ENCODE measurements at places on chromosomes 16 and 17.
A peak's percentile ranks its signal among the peaks of the same experiment; 100 is the strongest.

GRCh38 chr17:15112846-15113617 is 152.1 kb downstream of the PMP22 start:
- no peak for DNase-seq

GRCh38 chr17:12631076-12631475 is 34.6 kb upstream of the MYOCD start:
- DNase-seq: no peak

- no peak for DNase-seq
Measured at GRCh38 chr17:40431231-40431602, 12.0 kb upstream of the IGFBP4 start.

DNA sequence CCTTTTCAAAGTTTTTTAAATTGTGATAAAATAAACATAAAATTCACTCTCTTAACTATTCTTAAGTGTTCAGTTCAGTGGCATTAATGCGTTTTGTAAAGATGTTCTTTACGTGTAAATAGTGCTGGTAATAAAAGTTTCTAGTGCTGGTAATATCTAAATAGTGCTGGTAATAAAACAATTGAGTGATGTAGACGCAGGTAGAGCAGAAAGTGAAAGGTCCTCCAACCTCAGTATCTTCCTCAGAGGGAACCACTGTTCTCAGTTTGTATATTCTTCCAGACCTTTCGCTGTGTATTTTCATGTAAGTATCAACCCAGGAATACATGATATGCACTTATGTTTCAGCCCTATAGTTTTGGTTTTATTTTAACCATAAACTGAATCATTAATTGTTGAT is 53.1 kb downstream of the CLEC16A start:
- no peak for DNase-seq

- DNase-seq: no peak
Measured at GRCh38 chr16:27695161-27695560, 145.2 kb downstream of the KATNIP start.

GRCh38 chr17:79702034-79702433 is 28.7 kb upstream of the ENPP7 start:
- no peak for DNase-seq

DNA sequence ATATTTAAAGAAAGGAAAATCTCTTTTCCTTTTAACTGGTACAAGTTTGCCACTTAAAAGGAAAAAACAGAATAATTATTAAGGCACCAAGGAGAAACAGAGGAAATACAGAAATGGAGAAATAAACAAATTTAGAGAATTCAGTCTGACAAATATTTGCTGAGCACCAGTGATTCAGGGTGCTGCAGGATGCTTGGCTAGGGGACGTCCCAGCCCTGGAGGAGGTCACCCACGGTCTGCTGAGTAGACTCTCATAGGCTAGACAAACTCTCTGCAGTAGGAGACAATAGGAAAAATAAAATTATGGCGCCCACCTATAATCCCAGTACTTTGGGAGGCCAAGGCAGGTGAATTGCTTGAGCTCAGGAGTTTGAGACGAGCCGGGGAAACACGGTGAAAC is 15.9 kb downstream of the C1QTNF1 start:
- DNase-seq: no peak

DNA sequence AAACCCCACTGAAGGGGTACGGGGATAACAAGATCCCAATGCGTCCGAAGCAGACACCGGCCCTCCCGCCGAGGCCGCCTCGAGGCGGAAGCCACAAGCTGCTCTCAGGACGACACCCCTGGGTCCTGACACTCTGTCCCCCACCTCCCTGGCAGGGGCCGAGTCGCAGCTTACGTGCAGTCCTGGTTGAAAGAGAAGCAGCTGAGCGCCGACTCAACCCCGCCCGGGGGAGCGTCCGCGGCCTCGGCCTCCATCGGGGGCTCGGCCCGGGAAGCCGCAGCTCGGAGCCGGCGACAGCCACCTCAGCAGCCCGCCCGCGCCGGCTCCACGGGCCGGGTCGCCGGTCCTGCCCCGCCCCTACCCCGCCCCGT is at the start of gene WIPI1:
TSS of gene WIPI1 (minus strand) at position 329 of the 371 bp plus-strand sequence. CDS start at position 254, 75 bp downstream.
- DNase-seq: no peak

GRCh38 chr17:82684228-82684841 is 14.2 kb downstream of the RAB40B start:
- DNase-seq: no peak

GRCh38 chr16:4608704-4608980 is 6.0 kb downstream of the UBALD1 start:
- DNase-seq: no peak

DNA sequence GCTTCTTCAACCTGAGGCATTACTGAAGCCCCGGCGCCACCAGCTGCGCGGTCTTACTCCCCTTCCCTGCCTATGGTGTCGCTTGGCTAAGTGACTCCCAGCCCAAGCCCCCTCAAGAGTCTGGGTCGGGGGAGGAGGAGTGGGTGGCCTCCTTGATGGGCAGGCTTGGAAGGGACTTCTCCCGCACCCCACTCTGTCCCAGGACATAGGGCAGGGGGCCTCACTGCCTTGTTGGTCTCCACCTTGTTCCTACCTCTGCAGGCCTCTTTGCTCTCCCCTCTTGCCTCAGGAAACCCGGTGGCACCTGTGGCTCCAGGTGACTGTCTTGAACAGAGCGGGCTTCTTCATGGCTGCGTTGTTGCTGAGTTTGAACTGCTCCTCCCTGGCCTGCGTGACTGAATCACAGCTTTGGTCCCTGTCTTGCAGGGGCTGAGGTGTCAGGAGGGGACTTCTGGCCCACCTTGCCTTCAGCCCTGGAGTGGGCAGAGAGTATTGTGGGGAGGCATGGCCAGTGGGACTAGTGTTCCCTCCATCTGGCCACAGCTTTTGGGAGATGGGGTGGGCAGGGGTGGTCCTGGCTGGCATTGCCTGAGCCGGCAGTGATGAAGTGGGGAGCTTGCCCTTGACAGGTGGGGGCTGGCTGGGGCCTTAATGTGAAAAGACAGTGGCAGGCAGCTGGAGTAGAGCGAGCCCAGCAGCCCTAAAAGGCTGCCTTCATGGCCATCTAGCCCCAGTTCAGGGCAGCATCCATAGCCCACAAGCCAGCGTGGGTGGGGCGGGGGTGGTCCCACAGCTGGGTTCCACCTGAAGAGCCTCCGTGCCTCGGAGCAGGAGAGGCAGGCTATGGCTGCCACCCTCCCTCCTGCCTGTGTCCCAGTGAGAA is 7.3 kb downstream of the CBX2 start:
- DNase-seq: no peak

GRCh38 chr17:73770115-73770848 is 126.0 kb upstream of the SDK2 start:
- DNase-seq: no peak

DNA sequence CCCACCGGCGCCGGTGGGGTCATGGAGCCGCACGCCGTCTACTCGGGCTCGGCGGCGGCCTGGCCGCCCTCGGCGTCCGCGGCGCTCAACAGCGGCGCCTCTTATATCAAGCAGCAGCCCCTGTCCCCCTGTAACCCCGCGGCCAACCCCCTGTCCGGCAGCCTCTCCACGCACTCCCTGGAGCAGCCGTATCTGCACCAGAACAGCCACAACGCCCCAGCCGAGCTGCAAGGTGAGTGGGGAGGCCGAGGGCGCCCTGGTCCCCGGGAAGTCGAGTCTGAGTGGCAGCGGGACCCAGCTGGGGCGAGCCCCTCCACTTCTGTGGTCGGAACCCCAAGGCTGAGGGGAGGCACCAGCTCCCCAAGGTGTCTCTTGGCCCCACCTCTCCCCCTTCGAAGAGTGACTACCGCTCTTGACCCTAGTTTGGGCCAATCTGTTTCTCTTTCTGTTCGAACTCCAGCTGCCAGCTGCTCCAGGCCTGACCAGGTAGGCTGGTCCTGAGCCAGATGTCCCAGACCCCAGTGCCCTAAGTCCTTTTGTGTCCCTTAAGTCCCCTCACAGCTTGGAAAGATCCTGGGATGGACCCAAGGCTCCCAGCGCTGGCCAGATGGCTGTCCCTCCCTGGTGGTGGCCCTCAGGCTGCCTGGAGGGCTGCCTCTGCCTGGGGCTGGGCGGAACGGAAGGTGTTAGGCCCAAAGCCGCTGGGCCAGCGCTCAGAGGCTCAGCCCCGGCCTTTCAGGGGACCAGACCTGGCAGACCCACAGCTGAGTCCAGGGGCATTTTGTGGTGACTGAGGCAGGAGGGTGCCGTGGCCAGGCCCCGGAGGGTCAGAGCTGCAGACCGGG is 1.2 kb downstream of the FOXF1 start:
- no peak for DNase-seq

DNA sequence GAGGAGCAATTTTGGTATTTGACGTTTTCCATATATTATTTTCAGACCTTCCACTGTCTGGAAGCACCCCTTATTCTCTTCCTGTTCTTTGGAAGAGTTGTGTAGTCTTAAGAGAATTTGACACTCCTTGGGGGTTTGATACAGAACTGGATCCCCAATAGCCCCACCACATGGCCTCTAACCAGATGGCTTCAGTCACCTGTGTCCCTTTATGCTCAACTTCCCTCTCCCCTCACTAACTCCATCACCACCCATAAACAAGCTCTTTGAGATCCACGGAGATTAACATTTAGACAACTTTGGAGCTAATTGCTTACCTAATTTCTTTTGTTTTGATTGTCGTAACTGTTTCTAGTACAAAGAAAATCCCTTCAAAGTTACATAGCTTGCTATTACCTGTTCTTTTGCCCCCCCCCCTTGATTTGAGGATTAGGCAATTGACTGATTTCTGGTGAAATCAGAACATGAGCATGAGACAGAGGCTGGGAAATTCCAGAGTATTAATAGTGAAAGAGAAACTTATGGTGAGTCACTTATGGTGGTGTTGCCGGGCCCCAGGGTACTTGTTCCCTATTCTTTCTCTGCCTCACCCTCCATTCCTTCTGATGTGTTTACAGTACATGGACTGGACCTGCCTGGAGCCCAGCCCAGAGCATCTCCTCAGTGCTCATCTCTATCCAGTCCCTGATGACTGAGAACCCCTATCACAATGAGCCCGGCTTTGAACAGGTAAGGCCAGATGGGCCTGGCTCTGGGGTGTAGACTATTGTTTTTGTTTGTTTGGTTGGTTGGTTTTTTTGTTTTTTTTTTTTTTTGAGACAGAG is 7.5 kb downstream of the UBE2Z start:
- DNase-seq: peak; percentile 70

GRCh38 chr17:36525888-36526287 is 8.8 kb downstream of the MYO19 start:
- DNase-seq: no peak

GRCh38 chr17:46108550-46109110 is 84.6 kb downstream of the KANSL1 start:
- DNase-seq: no peak

- no peak for DNase-seq
Measured at GRCh38 chr16:29304251-29304650, 102.3 kb downstream of the NPIPB11 start.

DNA sequence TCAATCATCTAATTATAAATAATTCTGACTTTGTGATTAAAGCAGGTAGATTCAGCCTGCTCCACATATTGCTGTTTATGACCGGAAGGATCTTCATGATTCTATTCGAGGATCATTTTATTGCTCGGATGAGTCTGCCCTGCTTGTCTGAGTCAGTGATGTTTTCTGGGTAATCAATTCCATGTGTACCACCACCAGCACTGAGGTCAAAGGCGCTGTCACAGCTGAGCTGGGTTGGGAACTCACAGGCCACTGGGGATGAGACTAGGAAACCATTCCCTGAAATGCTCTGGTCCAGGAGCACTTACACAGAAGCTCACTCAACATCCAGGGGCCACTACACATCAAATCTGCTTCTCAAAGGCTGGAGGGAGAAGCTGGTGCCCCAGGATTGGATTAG is 30.4 kb upstream of the ERN1 start:
- no peak for DNase-seq

DNA sequence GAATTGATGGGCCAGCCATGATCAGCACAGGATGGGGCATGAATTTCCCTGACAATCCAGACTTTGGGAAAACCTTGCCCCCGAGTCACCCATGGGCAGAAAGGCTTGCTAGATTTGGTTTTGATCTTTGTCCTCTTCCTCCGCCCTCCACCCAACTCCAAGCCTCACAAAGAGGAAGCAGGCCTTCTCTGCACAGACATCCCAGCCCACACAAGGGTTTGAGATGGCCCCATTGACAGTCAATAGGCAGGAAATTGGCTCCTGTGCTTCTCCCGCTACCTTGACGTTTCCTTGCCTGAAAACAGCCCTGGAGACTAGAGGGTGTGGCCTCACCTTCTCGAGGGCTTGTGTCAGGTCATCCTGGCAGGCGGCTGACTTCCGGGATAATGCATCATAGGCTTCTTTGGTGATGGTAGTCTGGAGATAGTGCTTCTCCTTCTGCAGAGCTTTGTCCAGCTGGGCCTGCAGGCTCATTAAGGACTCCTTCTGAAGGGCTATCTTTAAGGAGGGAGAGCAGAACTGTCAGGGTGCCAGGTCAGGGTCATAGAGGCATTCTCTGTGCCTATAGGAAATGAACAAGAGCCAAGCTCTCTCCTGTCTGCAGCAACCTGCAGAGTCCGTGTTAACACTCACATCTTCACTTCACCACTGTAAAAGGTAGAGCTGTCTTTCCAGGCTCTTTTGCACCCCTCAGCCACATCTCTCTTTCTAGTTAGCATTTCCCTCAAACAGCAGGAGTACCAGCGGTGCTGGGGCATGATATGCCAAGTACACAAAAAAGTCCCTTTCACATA is 32.2 kb downstream of the DHX38 start:
- no peak for DNase-seq

DNA sequence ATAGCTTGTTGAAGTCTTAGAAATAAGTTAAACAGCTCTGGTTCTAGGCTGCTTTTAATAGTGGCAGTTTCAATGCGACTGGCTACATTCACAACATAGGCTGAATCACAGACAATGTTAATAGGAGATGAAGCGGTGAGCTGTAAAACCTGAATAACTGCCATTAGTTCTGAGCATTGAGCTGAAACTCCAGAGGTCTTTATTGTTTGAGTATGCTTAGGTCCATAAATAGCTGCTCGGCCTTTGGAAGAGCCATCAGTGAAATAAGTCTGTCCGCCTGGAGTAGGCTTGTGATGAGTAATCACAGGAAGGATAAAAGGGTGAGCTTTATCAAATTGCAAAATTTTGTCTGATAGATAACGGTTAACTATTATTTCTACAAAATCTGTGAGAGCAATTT is 9.4 kb upstream of the ZNF689 start:
- DNase-seq: no peak

GRCh38 chr17:49734515-49735490 is 27.0 kb upstream of the SLC35B1 start:
- no peak for DNase-seq

- DNase-seq: no peak
Measured at GRCh38 chr17:41814195-41814594, 1.4 kb downstream of the FKBP10 start.

- no peak for DNase-seq
Measured at GRCh38 chr16:66741169-66741900, 10.1 kb downstream of the DYNC1LI2 start.

DNA sequence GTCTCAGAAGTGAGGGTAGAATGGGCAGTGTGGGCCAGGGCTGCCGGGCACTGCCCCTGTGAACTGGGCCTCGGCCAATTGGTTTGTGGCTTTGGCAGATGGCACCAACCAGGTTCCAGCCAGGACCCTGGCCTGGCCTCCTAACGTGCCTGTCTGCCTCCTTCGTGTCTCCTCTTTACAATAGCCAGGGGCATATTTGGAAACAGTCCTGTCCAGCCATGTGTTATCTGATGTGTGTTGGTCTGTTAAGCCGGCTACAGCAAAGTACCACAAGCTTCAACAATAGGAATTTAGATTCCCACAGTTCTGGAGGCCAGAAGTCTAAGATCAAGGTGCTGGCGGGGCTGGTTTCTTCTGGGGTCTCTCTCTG is 14.6 kb downstream of the CRISPLD2 start:
- DNase-seq: no peak

- DNase-seq: no peak
Measured at GRCh38 chr17:80385046-80385445, 29.9 kb upstream of the ENDOV start.

GRCh38 chr16:13480801-13481200 is 439.2 kb upstream of the ERCC4 start:
- no peak for DNase-seq
